IPS-NIHi11 (cell line): ENCODE measurements at places on chromosomes 5 and 9.

DNA sequence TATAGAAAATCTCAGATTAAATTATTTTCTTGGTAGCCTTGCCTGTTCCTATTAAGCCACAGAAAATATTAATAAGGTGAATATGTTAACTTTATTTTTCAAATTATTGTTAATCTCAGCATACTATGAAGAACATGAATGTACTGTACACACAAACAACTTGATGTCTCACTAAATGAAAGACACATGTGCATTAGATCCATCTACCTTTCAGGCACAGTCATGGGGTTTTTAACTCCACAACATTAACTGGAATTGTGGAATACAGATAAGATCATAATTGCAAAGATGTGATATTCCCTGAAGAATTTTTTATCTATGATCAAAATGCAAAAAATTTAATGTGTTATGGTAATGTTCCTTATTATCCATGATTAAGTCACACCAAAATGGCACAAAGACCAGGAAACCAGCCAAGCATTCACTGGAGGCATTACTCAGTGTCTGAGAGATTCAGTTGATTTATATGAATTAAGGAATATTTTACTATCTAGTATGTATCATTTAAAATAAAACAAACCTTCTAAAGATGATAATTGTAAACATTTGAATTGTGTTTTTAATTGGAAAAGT is 150.0 kb upstream of the VCAN start:
- DNase-seq: no peak

DNA sequence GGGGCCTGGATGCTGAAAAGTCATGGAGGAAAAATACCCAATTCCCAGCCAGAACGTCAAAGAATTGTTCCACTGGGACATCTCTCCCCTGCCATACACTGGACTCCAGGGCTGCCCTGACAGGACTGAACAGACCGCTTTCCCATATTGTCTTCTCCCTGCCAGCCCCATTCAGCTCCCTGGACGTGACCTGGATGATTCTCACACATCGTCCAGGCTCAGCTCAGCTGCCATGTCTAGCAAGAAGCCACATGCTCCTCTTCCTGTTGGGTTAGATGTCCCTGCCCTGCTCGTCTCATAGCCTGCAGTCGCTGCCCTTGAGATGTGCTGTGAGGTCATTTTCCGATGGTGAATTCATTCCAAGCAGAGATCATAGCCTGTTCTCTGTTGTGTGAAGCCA is 37.4 kb downstream of the FOXI1 start:
- DNase-seq: no peak

GRCh38 chr9:109551651-109552050 is 53.5 kb upstream of the PTPN3 start:
- no peak for DNase-seq

DNA sequence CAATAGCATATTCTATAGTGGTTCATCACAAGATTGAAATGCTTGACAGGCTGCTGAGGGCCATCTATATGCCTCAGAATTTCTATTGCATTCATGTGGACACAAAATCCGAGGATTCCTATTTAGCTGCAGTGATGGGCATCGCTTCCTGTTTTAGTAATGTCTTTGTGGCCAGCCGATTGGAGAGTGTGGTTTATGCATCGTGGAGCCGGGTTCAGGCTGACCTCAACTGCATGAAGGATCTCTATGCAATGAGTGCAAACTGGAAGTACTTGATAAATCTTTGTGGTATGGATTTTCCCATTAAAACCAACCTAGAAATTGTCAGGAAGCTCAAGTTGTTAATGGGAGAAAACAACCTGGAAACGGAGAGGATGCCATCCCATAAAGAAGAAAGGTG is 43.8 kb downstream of the GCNT1 start:
- no peak for DNase-seq

DNA sequence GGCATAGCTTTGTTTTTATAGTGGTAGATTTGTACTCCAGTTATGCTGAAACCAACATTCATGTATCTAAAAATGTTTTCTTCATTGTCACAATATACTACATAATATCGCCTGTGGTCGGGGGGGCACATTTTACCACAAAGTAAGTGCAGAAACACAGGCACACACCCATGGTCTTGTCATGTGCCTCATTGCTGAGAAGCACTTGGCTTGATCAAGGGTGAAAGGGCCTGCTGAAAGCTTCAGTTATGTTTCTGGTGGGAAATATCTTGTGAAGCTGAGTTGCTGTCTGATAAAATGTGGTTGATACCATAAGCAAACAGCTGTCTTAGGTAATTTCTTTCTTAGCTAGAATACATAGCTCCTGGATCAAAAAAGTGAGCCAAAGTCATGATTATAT is 393.1 kb downstream of the MAN2A1 start:
- DNase-seq: no peak

- no peak for DNase-seq
Measured at GRCh38 chr5:144187699-144188294, 17.1 kb downstream of the KCTD16 start.

GRCh38 chr9:1219284-1219683 is 169.1 kb downstream of the DMRT2 start:
- DNase-seq: no peak

- no peak for DNase-seq
Measured at GRCh38 chr5:108581026-108581425, 166.7 kb upstream of the FER start.

- no peak for DNase-seq
Measured at GRCh38 chr5:167511-167910, 23.8 kb upstream of the LRRC14B start.

- no peak for DNase-seq
Measured at GRCh38 chr5:33439905-33440481, 772 bp upstream of the TARS1 start.

GRCh38 chr5:125199968-125200865 is 453.8 kb upstream of the ZNF608 start:
- DNase-seq: no peak

DNA sequence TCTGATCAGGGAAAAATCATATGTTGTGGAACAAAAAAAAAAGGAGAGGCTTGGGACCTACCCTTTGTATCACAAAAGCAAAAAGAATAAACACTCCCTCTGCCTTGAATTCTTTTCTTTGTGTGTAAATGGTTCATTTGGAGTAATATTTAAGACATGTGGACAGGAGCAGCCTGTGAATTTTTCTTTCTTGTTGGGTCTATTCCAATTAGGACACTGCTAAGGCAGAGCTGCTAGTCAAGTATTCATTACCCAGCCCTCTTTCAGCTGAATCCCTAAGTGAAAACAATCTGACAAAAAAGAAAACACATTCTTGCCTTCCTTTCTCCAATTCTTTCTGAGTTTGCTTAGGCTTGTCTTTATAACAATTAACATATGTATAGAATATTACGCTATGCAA is 330.0 kb downstream of the EBF1 start:
- DNase-seq: no peak

- no peak for DNase-seq
Measured at GRCh38 chr5:177066224-177066623, 20.5 kb upstream of the FGFR4 start.

GRCh38 chr9:19939734-19940278 is 151.0 kb upstream of the SLC24A2 start:
- no peak for DNase-seq

DNA sequence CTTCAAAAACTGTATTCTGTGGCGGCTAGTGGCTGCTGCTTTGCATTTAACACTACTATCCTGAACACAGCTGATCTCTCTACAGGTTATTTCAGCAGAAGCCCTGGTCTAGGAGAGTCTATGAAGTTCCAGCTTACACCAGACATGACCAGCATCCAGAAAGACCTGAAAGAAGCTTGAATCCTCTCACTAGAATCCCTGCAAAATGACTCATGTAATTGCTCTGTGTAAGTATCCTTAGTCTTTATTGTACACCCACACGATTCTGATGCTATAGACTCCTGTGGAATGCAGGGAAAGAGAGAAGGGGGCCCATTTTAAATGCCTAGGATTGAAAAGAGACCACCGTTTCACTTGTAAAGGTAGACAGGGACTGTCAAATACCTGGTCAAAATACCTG is 859 bp upstream of the GRIA1 start:
- no peak for DNase-seq

GRCh38 chr9:82363198-82363597 is 374.6 kb downstream of the SPATA31D1 start:
- no peak for DNase-seq

GRCh38 chr9:110821064-110821463 is 152.5 kb downstream of the MUSK start:
- DNase-seq: no peak

GRCh38 chr5:58460732-58461286 is 923 bp upstream of the PLK2 start:
- DNase-seq: peak; percentile 83

GRCh38 chr5:113378081-113378480 is 56.7 kb downstream of the TSSK1B start:
- no peak for DNase-seq

DNA sequence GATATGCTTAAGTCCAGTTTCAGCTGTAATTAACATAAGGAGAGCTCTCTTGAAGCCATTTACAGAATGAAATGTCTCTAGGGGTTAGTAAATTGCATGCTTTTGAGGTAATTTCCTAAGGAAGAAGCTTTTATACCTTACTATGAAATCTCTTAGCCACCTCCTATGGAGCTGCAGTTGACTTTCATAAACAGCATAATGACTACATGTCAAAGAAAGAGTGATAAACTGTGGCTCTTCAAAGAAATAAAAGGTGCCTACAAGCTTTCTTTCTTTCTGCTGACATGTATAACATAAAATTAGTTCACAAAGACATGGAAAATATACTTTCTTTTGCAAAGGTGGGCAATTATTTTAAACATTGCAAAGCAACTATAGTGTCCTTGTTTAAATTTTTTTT is 90.8 kb downstream of the TMEM167A start:
- no peak for DNase-seq

- no peak for DNase-seq
Measured at GRCh38 chr5:79842006-79842881, 148.8 kb downstream of the MTX3 start.

GRCh38 chr9:15711931-15712330 is 159.1 kb downstream of the CCDC171 start:
- DNase-seq: no peak

- peak; percentile 97 for DNase-seq
Measured at GRCh38 chr5:321230-321725, at the start of gene AHRR. Gene AHRR, plus strand, starts transcription at chr5:321714. Its CDS starts 22,189 bp downstream, at chr5:343903.

DNA sequence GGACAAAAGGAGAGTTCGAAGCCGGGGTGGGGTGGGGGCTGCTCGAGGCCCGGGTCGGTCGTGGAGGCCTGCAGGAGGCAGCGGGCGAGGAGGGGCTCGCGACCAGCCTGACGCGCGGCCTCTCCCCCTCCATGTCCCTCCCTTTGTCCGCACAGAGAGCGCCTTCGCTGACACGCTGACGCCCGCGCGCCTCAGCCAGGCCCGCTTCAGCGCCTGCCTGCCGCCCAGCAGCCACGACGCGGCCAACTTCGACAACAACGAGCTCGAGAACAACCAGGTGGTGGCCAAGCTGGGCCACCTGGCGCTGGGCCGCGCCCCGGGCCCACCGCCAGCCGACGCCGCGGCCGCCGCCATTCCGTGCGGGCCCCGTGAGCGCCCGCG is 42.2 kb downstream of the NEURL1B start:
- DNase-seq: peak; percentile 67

- DNase-seq: no peak
Measured at GRCh38 chr5:147912011-147912410, 5.7 kb upstream of the C5orf46 start.

GRCh38 chr5:10333154-10334006 is 20.1 kb upstream of the MARCHF6 start:
- peak; percentile 75 for DNase-seq

DNA sequence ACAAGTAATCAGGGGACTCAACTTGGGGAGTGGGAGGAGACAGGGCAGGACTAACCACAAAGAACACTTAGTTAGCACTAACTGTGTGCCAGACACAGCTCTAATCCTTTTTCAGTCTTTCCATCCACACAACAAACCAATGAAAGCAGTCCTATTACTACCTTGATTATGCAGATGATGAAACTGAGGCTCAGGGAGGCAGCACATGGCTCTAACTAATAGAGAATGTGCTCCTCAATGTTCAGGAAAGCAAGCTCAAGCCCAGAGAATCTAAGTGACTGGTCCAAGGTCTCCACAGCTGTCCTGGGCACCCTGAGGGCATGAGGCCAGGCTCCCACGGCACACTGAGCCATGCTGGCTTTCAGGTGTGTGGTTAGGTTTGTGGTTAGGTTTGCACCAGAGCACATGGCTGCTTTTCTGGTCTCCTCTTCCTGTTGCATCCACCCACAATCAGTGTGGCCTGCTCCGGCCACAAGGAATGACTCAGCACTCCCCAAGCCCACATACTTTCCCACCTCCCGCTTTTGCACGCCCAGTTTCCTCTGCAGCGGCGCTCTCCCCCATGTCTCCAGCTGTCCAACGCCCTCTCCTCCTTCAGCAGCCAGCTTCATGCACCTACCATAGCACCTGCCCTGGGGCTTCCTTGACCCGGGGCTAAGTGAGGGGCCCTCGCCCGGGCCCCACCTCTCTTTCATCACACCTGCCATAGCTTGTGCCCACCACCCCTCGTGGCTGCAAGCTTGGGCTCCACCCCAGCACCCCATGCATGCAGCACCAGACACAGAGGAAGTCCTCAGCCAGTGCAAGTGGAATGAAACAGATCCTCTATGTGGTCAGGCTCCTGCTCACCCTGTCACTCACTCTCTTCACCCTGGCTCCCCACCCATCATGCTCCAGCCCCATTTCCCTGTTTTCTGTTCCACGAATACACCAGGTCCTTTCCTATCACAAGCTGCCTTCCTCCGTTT is 133.1 kb downstream of the GABBR2 start:
- no peak for DNase-seq

GRCh38 chr5:127967983-127968592 is 115.5 kb upstream of the SLC12A2 start:
- no peak for DNase-seq

DNA sequence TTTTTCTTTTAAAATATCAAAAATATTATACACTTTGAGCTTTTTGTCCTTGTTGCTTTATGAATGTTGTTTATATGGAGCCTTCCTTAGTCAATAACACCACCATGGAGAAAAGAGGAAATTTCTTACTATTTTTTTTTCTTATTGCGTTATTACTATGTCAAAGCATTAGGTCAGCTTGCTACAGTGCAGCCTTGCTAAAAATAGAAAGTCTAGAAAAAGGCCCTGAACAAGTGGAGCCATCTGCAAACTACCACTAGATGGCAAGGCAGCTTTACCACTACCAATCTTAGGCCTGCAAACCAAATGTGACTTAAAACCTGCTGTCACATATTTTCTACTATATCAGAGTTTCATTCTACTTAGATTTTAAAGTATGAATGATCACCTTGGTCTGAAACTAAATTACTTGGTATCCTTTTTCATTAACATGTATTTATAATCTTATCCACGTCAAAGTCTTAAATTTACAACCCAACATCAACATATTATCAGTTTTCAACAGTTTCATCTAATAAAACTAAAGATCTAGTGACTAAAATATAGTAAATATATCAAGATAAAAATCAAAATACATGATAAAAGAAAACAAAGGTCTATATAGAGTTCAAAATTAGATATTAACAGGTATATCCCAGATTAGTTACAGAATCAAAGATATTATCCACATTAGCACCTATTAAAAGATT is 113.1 kb upstream of the ACOT12 start:
- peak; percentile 69 for DNase-seq

DNA sequence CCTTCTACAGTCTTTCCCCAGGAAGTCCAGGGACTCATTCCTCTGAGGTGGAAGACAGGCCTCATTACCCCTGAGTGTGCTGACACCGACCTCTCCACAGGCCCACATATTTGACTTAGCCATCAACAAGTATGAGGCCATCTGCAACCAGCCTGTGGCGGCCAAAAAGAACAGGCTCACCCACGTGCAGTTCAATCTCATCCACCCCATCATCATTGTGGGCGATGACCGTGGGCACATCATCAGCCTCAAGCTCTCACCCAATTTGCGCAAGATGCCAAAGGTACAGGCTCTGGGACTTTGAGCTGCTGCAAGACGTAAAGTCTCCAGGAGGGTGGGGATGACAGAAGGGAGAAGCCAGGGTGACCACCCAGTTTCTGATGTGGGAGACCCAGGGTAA is 5.6 kb downstream of the ENHO start:
- DNase-seq: no peak
